Activated T-helper 1 cell treated with anti-CD3 and anti-CD28 coated beads, Interleukin-12 subunit alpha, Interleukin-12 subunit beta, Interleukin-2, Interleukin-4 antibody, amounts not matched to agents 30 ng/mL and 10 ng/mL and 1 ng/mL, durations not matched to agents 14 hours and 24 hours and 36 hours (primary cell): ENCODE measurements at places on chromosomes 1 and 21. TPM values are rescaled to one million over a fixed set of nuclear protein-coding genes. Genes with fewer than 3 reads are reported as not detected.

C1orf115 gene
- 0.05 TPM in 1 of 2 replicates, not detected in the other for total RNA-seq

KANK4 gene
- not detected in 2 replicates for total RNA-seq

GBP6 gene
- 0.59 and 0.65 TPM in 2 replicates for total RNA-seq

RNF186 gene
- not detected in 2 replicates for total RNA-seq

PTGFR gene
- total RNA-seq: not detected in 2 replicates

TEX35 gene
- total RNA-seq: not detected in 2 replicates

TPTE gene
- not detected in 2 replicates for total RNA-seq

ARHGAP30 gene
- 149 and 151 TPM in 2 replicates for total RNA-seq

SYDE2 gene
- 0.76 and 0.83 TPM in 2 replicates for total RNA-seq

ARID1A gene
- 130 and 132 TPM in 2 replicates for total RNA-seq

CNN3 gene
- 1.4 and 1.9 TPM in 2 replicates for total RNA-seq

CFAP74 gene
- total RNA-seq: not detected in 2 replicates

IFNLR1 gene
- 2.2 and 3.1 TPM in 2 replicates for total RNA-seq

ATP1A2 gene
- not detected in 2 replicates for total RNA-seq

PMVK gene
- total RNA-seq: 42.5 and 43.3 TPM in 2 replicates

CYYR1 gene
- total RNA-seq: not detected in 2 replicates

TSPAN1 gene
- total RNA-seq: not detected in 2 replicates

RIPPLY3 gene
- total RNA-seq: 0.10 TPM in 2 replicates

SLAMF6 gene
- total RNA-seq: 46.8 and 50.1 TPM in 2 replicates

FASLG gene
- total RNA-seq: 113 and 114 TPM in 2 replicates

GPA33 gene
- total RNA-seq: 0.07 and 0.08 TPM in 2 replicates

PRRX1 gene
- not detected in 2 replicates for total RNA-seq

CDK18 gene
- total RNA-seq: 0.21 and 0.47 TPM in 2 replicates

S100A2 gene
- total RNA-seq: 0.21 and 1.1 TPM in 2 replicates

SERINC2 gene
- not detected in 2 replicates for total RNA-seq

UBL4B gene
- total RNA-seq: not detected in 2 replicates

LCE1E gene
- not detected in 2 replicates for total RNA-seq

UBXN10 gene
- total RNA-seq: 2.5 and 2.9 TPM in 2 replicates

ABCD3 gene
- 25.7 and 28.2 TPM in 2 replicates for total RNA-seq

PLD5 gene
- total RNA-seq: not detected in 2 replicates

LCE1C gene
- not detected in 2 replicates for total RNA-seq

ITGB2 gene
- 292 and 294 TPM in 2 replicates for total RNA-seq

KCNN3 gene
- 0.34 and 0.36 TPM in 2 replicates for total RNA-seq

DNM3 gene
- total RNA-seq: 0.62 and 0.64 TPM in 2 replicates

CCDC17 gene
- 2.5 and 2.8 TPM in 2 replicates for total RNA-seq

KPRP gene
- not detected in 2 replicates for total RNA-seq

SGIP1 gene
- not detected in 2 replicates for total RNA-seq

HCRTR1 gene
- total RNA-seq: not detected in 2 replicates

AURKAIP1 gene
- total RNA-seq: 147 and 148 TPM in 2 replicates

LY9 gene
- total RNA-seq: 0.49 and 0.71 TPM in 2 replicates

CHI3L2 gene
- 2.8 and 4.0 TPM in 2 replicates for total RNA-seq

LCE3E gene
- not detected in 2 replicates for total RNA-seq

RLF gene
- total RNA-seq: 18.2 and 19.9 TPM in 2 replicates

SPRR2F gene
- total RNA-seq: not detected in 2 replicates

HMCN1 gene
- under 0.01 TPM in 1 of 2 replicates, not detected in the other for total RNA-seq

NUAK2 gene
- total RNA-seq: 1.1 and 1.3 TPM in 2 replicates

LCE3D gene
- not detected in 2 replicates for total RNA-seq

C2CD2 gene
- 9.5 and 10.2 TPM in 2 replicates for total RNA-seq

FCRL5 gene
- total RNA-seq: not detected in 2 replicates

TACSTD2 gene
- total RNA-seq: not detected in 2 replicates
